ENCODE measurements at places on chromosomes 1 and 21.

DNA sequence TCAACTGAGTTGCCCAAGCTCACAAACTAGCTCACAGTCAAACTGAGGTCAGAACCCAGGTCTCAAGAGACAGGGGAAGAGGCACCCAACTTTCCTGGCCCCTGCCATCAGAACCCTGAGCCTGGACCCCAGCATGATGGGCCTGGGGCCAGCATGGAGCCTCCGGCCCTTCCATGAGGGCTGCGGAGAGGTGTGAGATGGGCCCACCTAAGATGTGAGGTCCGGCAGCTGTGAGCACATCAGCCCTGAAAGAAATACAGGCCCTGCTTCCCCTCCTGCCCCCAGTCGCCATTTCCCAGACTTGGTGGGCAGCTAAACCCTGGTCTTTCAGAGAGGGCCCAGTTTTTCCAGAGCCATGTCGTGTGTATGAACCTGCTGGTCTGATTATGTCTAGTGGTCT is 30.6 kb downstream of the QSOX1 start:
- H3K4me3 ChIP-seq = no peak overlapping the region
- H3K4me1 ChIP-seq = no peaks in the 10 kb centered on the region
- no peak for DNase-seq
- H3K36me3 ChIP-seq = no peaks in the 10 kb centered on the region

- H3K36me3 ChIP-seq = peaks cover 42% of the 10 kb centered on the region
- peaks cover 10% of the 10 kb centered on the region for H3K4me1 ChIP-seq
- H3K4me3 ChIP-seq = no peak overlapping the region
These were observed 47.7 kb downstream of the PPIAL4G start for GRCh38 chr1:148435406-148435805.

GRCh38 chr1:30911059-30911954 is 2.7 kb upstream of the SDC3 start:
- peaks cover 14% of the 10 kb centered on the region for H3K4me1 ChIP-seq
- H3K4me3 ChIP-seq = no peak overlapping the region
- H3K27me3 ChIP-seq = peaks cover 36% of the 10 kb centered on the region
- DNase-seq = peak; percentile 68
- H3K36me3 ChIP-seq = no peaks in the 10 kb centered on the region
- H3K27ac ChIP-seq = no peak overlapping the region

DNA sequence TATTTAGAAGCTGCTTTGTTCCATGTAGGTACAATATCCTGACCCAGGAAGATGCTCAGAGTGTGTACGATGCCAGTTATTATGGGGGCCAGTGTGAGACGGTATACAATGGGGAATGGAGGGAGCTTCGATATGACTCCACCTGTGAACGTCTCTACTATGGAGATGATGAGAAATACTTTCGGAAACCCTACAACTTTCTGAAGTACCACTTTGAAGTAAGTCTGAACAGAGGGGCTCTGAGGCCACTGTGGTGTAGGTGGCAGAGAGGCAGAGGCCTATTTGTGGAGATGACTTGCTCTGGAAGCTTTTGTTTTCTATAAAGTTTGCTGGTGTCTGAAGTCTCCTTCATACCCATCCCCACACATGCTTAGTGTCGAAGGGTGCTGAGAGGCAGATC is 26.8 kb downstream of the C8A start:
- no peak overlapping the region for H3K4me3 ChIP-seq
- no peaks in the 10 kb centered on the region for H3K4me1 ChIP-seq
- no peak overlapping the region for H3K27ac ChIP-seq
- no peak for DNase-seq
- no peaks in the 10 kb centered on the region for H3K36me3 ChIP-seq
- no peaks in the 10 kb centered on the region for H3K27me3 ChIP-seq

DNA sequence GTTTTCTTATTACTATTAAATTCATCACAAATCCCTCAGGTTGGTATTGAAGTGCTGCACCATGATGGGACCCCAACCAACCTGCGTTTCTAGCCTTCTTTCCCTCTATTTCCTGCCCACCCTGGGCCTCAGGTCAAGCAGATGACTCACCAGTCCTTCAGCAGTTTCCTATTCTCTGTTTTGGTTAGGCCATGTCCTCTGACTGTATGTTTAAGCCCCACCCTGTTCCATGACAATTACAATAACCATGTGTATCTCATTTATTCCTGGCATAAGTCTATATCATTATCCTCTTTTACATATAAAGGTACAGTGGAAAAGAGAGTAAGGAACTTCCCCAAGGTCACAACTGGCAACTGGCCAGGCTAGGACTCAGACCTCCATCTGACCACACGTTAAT is 5.3 kb upstream of the FAM78B start:
- H3K4me1 ChIP-seq = peaks cover 3% of the 10 kb centered on the region
- no peaks in the 10 kb centered on the region for H3K36me3 ChIP-seq
- H3K4me3 ChIP-seq = no peak overlapping the region

GRCh38 chr1:62175568-62176179 is 19.0 kb upstream of the L1TD1 start:
- H3K36me3 ChIP-seq = no peaks in the 10 kb centered on the region
- H3K27ac ChIP-seq = no peak overlapping the region
- H3K4me1 ChIP-seq = no peaks in the 10 kb centered on the region
- H3K27me3 ChIP-seq = peaks cover 3% of the 10 kb centered on the region

DNA sequence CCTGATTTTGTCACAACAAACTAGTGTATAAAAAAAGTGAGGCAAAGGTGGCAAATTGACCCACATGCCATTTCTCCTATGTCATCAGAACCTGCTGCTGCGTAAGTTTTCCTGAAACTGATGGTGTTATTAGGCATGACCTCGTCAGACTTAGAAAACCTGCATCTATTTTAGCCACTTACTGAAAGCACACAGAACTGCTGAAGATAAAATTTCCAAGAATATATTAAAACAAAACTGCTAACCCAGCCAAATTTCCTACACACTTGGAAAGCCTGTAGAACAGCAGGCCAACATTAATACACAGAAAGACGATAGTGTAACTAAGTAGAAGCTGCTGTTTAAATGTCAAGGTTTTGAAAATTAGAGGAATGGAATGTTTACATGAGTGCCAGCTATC is 674.5 kb upstream of the CXADR start:
- DNase-seq = no peak
- no peaks in the 10 kb centered on the region for H3K36me3 ChIP-seq
- no peaks in the 10 kb centered on the region for H3K27me3 ChIP-seq
- no peak overlapping the region for H3K4me3 ChIP-seq
- H3K4me1 ChIP-seq = no peaks in the 10 kb centered on the region

- peaks cover 8% of the 10 kb centered on the region for H3K4me1 ChIP-seq
- peaks cover 4% of the 10 kb centered on the region for H3K36me3 ChIP-seq
- no peak overlapping the region for H3K4me3 ChIP-seq
- H3K27ac ChIP-seq = no peak overlapping the region
- no peaks in the 10 kb centered on the region for H3K27me3 ChIP-seq
- no peak for DNase-seq
These were observed 72.3 kb downstream of the MPZL1 start for GRCh38 chr1:167794043-167794442.

GRCh38 chr1:40251456-40251855 is 3.7 kb downstream of the TMCO2 start:
- peak overlapping the region; percentile 81 for H3K27ac ChIP-seq
- H3K36me3 ChIP-seq = peaks cover 10% of the 10 kb centered on the region
- no peak overlapping the region for H3K4me3 ChIP-seq
- peaks cover 43% of the 10 kb centered on the region for H3K4me1 ChIP-seq

DNA sequence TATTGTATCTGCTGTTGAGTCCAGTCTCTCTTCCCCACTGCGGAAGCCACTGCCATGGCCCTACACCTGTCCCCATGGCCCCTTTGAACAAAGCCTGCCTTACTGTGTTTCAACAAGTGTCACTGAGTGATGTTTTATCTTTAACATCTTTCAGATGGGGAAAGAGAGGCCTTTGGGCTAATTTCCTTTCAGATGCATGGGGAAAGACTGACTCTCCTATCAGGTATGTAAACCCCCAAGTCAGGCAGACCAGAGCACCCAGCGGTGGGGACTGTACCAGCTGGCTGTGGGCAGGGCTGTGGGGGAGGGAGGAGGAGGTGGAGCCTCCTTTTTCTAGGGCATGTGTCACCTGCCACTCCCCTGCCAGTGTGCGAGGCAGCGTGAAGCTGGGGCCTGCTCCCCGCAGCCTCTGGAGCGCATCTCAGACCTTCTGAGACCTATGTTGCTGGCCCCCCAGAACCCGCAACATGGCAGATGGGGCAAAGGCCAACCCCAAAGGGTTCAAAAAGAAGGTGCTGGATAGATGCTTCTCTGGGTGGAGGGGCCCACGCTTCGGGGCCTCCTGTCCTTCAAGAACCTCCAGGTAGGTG is at the start of gene PLA2G2F:
TSS of gene PLA2G2F (plus strand) at position 363 of the 590 bp plus-strand sequence. CDS start at position 468, 105 bp downstream.
- no peak within 1 kb of the TSS for H3K27ac ChIP-seq
- peaks cover 11% of the 10 kb centered on the region for H3K27me3 ChIP-seq
- no peaks in the 10 kb centered on the region for H3K36me3 ChIP-seq
- H3K4me3 ChIP-seq = no peak within 1 kb of the TSS
- H3K4me1 ChIP-seq = no peaks in the 10 kb centered on the region

- H3K27ac ChIP-seq = no peak overlapping the region
- H3K4me3 ChIP-seq = no peak overlapping the region
- H3K36me3 ChIP-seq = no peaks in the 10 kb centered on the region
- no peak for DNase-seq
- H3K4me1 ChIP-seq = no peaks in the 10 kb centered on the region
These were observed 1382.9 kb downstream of the MRPL39 start for GRCh38 chr21:24224422-24224821.

DNA sequence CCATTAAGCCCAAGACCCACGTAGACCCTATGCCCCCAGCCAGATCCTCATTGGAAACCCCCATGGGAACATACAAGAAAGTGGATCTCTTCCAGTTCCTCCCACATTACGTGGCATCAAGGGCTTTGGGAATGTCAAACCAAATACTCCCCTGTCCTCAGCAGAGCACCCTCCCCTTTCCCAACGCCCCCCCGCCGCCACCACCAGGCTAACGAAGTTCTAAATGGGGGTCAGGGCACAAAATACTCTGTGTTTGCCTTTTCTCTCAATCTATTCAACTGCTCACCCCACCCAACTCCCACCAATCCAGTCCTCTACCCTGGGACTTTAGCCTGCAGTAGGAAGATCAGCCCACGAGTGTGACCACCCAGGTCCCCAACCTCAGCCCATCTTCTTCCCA is 24.5 kb downstream of the NEK2 start:
- H3K27ac ChIP-seq = no peak overlapping the region
- DNase-seq = no peak
- no peak overlapping the region for H3K4me3 ChIP-seq

GRCh38 chr1:200951016-200951415 is 56.3 kb downstream of the INAVA start:
- no peak for DNase-seq
- peaks cover 2% of the 10 kb centered on the region for H3K36me3 ChIP-seq
- H3K27ac ChIP-seq = no peak overlapping the region
- H3K4me1 ChIP-seq = no peaks in the 10 kb centered on the region
- H3K27me3 ChIP-seq = peaks cover 31% of the 10 kb centered on the region
- no peak overlapping the region for H3K4me3 ChIP-seq

DNA sequence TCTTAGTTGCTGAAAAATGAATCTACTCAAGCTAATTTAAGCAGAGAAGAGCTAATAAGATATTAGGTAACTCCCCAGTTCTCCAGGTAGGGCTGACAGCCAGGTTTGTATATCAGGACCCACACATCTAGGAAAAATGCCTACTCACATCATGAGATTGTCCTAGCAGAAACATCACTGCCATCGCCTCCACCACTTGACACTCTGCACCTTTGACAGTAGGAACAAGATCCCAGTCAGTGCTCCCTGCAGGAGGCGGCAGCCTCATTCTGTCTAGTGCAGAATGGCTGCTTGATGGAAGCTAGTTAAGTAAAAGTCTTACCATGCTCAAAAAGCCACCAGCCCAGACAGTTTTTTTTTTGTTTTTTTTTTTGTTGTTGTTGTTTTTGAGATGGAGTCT is 31.6 kb upstream of the USP1 start:
- no peaks in the 10 kb centered on the region for H3K27me3 ChIP-seq
- H3K27ac ChIP-seq = no peak overlapping the region
- no peak overlapping the region for H3K4me3 ChIP-seq

- H3K27me3 ChIP-seq = no peaks in the 10 kb centered on the region
- no peaks in the 10 kb centered on the region for H3K36me3 ChIP-seq
- no peak within 1 kb of the TSS for H3K27ac ChIP-seq
- no peaks in the 10 kb centered on the region for H3K4me1 ChIP-seq
- no peak for DNase-seq
These were observed at the start of gene RGS18 for GRCh38 chr1:192158181-192158580. Gene RGS18 (plus strand): TSS chr1:192158462. CDS start chr1:192158638, 176 bp downstream.

- H3K27me3 ChIP-seq = no peaks in the 10 kb centered on the region
- H3K4me1 ChIP-seq = peaks cover 55% of the 10 kb centered on the region
- peaks cover 46% of the 10 kb centered on the region for H3K36me3 ChIP-seq
- H3K4me3 ChIP-seq = no peak overlapping the region
- DNase-seq = peak; percentile 82
These were observed 430 bp downstream of the RBM15 start for GRCh38 chr1:110339407-110340206.

GRCh38 chr1:116834595-116834994 is 75.1 kb upstream of the PTGFRN start:
- DNase-seq = no peak
- H3K36me3 ChIP-seq = peaks cover 8% of the 10 kb centered on the region
- no peak overlapping the region for H3K4me3 ChIP-seq
- no peaks in the 10 kb centered on the region for H3K27me3 ChIP-seq

- no peak for DNase-seq
- H3K4me1 ChIP-seq = no peaks in the 10 kb centered on the region
- H3K27me3 ChIP-seq = no peaks in the 10 kb centered on the region
- H3K27ac ChIP-seq = no peak overlapping the region
These were observed 1805.9 kb downstream of the NCAM2 start for GRCh38 chr21:22804151-22804550.

DNA sequence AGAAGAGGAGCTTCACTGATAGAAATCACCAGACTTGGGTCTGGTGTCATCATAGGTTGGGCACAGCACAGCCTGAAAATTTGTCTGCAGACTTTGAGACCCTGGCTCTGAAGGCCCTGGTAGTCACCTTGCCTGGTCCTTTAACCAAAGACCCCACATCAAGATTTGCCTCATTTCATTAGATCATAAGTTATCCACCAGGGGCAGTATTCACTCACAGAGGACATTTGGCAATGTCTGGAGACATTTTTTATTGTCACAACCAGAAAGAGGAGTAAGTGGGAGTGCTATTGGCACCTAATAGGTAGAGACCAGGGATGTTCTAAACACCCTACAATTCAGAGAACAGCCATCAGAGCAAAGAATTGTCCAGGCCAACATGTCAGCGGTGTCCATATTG is 22.1 kb upstream of the PAX7 start:
- peaks cover 7% of the 10 kb centered on the region for H3K27me3 ChIP-seq
- H3K36me3 ChIP-seq = no peaks in the 10 kb centered on the region
- no peak for DNase-seq
- H3K27ac ChIP-seq = no peak overlapping the region
- H3K4me3 ChIP-seq = no peak overlapping the region
- no peaks in the 10 kb centered on the region for H3K4me1 ChIP-seq

- peak overlapping the region; percentile 55 for H3K4me3 ChIP-seq
- DNase-seq = no peak
- peaks cover 1% of the 10 kb centered on the region for H3K4me1 ChIP-seq
- H3K27ac ChIP-seq = no peak overlapping the region
- peaks cover 65% of the 10 kb centered on the region for H3K27me3 ChIP-seq
These were observed 1.0 kb downstream of the KCNK1 start for GRCh38 chr1:233614743-233615521.
